LHCN-M2 (cell line): ENCODE measurements at places on chromosomes 4 and X. TPM values are rescaled to one million over a fixed set of nuclear protein-coding genes. Genes with fewer than 3 reads are reported as not detected.

DNA sequence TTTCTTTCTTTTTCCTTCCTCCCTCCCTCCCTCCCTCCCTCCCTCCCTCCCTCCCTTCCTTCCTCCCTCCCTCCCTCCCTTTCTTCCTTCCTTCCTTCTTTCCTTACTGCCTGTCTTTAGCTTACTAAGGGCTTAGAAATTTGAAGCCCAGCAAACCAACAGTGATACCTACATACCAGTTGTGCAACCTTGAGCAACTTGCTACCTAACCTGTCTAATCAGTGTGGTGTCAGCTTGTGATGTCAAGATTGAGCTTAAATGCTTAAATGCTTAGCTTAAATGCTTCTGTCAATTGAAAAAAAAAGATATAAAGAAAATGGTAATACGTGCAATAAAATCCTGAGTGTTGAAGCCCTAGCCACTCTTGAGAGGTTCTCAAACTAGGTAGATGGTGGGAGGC lies 728.6 kb downstream of the TRIML1 start:
- no peak for DNase-seq

DNA sequence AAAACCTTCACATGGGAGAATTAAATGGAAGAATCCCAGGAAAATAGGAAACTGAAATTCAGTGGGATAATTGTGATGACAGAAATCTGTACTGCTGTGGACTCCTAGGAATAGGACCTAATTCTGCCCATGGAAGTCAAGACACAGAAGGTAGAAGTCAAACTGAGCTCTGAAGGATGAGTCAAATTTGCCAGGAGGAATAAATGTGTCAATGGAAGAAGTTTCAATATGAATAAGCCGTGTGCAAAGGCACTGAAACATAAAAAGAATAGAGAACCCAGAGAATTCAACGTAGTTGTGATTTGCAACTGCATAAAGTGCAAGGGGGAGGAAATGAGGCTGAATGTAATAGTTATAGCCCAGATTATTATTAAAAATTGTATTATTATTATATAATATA lies 11.6 kb downstream of the ENAM start:
- no peak for DNase-seq

DNA sequence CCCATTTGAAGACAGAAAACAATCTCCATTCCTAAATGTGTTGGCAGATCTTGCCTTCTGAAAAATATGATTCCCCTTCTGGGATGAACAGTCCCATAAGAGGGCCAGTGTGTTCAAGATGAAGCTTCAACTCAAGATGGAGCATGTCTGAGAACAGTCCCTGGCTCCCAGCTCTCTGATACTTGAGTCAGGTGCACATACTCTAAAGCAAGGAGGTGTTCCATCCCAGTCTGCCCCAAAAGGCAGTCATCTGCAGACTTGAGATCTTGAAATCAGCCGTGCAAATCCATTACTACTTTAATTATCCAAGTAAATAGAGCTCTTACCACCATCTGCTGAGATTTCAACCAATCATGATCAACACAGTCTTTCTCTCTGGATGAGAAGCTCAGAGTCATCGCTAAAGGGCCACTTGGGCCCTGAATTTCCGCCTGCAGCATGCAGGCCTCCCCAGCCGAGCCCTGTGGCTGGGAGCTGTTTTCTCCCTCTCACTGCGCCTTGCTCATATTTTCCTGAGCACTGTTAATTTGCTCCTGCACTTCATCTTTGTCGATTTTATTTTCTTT lies 22.2 kb downstream of the CCDC149 start:
- no peak for DNase-seq

DNA sequence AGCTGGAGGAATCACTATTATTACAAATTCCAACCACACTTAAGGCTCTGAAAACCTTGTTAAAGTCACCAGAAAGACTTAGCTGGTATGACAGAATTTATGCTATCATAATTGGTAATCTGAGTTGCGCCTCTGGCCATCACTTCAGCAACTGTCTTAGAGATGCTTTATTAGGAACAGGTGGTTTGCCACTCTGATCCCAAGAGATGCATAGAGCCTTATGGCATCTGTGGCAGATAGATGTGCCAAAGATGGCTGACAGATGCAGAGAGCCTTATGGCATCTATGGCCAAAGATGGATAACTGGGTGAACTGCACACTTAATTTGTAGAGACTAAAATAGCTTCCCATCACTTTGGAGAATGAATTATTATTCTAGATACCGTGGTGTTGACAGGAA lies 32.3 kb upstream of the PLAC8 start:
- DNase-seq = no peak

- DNase-seq = no peak
These were observed 276.0 kb upstream of the TET2 start for GRCh38 chr4:104870495-104871233.

GRCh38 chr4:2390784-2391421 lies 27.5 kb downstream of the ZFYVE28 start:
- no peak for DNase-seq

DNA sequence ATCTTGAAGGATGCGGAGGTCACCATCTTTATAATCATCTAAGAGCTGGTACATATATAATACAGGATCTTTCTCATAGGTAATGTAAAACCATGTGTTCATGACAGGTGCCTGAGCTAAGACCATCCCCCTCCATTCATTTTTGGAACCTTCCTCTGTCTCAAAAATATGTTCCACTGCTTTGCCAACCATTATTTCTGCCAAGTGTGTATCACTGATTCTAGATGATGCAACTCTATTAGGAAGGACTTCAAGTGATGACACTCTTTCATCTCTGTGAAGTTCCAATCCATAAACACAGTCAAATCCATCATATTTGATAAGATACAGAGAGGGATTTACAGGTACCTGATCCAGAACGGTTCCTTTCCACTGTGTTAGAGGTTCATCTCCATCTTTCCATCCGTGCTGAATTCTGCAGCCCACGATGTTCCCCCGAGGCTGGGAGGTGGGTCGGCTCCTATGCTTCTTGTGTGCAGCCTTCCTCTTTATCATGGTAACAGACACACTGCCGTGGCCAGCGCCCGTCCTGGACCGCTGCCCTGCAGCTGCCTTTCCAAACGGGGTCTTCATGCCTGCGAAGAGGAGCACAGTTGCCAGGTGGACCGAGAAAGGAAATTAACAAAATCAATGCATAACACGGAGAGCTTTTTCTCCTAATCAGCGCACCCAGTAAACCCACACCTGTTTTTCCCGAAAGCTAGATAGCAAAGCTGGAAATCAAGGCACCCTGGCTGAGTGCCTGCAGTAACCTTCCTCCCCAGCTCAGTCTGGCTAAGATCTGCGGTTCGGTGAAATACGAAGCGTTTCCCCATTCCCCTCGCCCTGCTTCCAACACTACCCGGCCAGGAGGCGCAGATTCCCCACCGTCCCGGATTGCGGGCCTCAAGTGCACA lies 718 bp downstream of the SPIN3 start:
- no peak for DNase-seq

- DNase-seq = no peak
These were observed 123.7 kb downstream of the SPRY1 start for GRCh38 chr4:123520325-123520724.

GRCh38 chr4:161949946-161950725 lies 213.7 kb downstream of the FSTL5 start:
- peak; percentile 46 for DNase-seq

DNA sequence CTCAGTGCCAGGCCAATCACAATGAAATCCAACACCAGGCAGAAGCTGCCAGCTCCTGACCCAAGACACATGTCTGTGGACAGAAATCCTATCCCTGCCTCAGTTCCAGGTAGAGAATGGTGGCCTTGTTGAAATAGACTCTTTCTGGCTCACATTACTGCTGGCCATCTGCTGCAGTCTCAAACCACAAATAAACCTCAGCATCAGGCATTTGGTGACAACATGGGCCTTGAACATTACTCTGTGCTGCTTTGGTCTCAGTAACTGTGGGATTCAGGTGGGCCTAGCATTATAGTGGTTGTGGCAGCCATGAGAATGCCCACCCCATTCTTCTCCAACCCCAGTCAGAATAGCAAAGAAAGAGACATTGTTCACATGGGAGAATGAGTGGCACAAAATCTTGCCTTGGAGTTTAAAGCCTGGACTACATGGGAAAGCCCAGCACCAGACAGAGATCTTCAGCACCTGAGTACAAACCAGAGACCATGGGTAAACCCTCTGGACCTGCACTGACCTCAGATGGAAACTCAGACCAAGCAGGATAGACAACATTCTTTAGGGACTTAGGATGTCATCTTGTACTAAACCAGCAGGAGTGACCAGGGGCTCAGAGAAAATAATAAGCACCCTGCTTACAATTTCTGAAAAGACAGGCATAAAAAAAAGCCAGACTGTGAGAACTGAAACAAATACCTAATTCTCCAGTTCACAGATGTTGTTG lies 50.4 kb upstream of the TRAM1L1 start:
- DNase-seq = peak; percentile 23

DNA sequence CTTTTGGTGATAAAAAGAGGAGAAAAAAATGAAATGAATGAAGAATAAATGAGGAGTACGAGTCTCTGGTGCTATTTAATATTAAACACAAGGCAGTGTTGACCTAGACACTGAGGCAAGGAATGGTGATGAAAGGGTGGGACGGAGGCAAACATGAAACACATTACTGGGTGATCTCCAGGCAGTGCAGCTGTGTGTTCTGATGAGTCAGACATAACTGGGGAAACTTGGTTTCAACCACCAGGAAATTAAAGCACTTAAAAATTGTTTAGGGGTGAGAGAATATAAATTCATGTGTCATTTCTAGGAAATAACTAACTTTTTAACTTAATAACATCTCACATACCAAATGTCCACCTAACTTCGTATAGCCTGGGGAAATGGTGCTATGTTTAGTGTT lies 19.7 kb upstream of the CXCL6 start:
- DNase-seq = peak; percentile 92

- DNase-seq = no peak
These were observed 69.7 kb downstream of the SPIN4 start for GRCh38 chrX:63281465-63281864.

DNA sequence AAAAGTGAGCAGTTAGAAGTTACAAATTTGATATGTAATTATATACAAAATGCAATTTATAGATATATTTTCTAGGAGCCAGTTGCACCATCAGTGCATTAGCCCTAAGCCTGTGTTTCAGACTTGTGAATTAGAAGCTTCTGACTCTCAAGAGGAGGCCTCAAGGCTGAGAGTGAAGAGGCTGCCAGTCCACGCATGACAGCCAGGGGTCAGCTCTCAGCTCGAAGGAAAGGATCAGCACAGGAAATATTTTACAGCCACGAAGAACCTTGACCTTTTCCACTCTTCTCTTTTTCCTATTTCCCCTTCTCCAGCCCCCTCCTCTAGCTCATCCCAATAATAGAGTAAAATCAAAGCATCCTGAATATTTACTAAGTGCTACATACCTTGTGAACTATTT lies 642.4 kb downstream of the TRIML1 start:
- peak; percentile 37 for DNase-seq

DNA sequence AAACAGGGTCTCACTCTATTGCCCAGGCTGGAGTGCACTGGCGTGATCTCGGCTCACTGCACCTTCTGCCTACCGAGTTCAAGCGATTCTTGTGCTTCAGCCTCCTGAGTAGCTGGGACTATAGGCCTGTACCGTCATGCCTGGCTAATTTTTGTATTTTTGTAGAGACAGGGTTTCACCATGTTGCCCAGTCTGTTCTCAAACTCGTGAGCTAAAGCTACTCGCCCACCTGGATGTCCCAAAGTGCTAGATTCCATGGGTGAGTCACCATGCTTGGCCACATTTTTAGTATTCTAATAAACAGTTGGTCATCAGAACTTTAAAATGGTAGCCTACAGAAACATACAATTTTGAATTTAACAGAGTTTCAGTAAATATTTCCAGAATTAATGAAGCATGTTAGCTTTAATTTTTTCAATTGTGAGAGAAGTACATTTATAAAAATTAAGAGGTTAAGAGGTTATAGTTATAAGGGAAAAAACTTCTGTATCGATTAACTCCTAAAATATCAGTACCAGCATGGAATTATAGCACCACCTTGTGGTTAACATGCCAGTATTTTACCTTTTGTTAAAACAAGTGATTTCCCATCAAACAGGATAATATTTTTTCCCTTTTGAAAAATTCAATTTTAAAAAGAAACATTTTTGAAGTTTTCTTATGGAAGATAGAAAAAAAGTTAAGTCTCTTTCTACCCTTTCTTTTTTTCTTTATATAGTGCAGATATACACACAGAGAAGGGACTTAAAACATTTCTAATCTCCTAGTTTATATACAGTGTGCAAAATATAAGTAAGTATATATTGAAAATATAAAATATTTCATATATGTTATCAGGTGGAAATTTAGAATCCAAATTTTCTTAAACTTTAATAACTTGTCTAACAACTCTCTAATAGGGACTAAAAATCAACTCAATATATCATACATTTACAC lies 35.4 kb downstream of the CEP44 start:
- peak; percentile 55 for DNase-seq

GRCh38 chr4:28225689-28226353 lies 1365.2 kb downstream of the STIM2 start:
- peak; percentile 5 for DNase-seq

DNA sequence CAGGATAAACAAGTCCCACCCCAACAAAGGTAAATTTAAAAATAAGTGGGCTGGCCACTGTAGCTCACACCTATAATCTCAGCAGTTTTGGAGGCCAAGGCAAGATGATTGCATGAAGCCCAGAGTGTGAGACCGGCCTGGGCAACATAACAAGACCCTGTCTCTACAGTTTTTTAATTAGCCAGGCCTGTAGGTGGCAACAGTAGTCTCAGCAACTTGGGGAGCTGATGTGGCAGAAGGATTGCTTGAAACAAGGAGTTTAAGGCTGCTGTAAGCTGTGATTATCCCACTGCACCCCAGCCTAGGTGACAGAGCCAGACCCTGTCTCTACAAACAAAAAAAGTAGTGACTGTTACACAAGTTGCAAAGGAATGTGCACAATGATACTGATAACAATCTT lies 74.6 kb upstream of the FAAH2 start:
- no peak for DNase-seq

DNA sequence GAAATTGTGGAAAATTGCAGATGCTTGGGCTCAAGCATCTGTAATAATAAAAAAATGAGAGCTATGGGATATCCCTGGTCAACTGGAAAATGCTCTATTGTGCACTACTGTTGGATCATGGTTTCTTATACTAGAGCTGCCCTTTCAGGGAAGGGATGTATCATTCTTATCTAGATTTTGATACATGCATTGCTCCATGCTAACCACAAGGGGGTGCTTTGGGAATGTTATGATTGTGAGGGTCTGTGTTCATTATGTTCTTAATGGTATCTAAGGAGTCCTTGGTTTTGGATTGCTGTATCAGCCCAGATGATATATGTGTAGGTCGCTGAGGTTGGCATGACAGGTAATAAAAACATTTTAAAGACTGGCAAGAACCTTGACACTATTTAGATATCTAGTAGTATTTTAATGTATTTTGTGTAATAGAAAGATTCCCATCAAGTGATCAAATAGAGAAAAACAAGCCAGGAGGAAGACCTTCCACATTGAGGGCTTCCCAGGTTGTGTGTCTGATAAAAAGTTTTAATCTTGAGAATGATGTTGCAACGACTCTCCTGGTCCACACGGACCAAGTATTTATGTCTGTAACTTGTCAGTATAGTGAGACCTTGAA lies 49.2 kb upstream of the TLR2 start:
- peak; percentile 33 for DNase-seq

GRCh38 chrX:49856819-49857218 lies 22.5 kb upstream of the USP27X start:
- DNase-seq = no peak

Gene OPRPN
- total RNA-seq = not detected in 2 replicates

Gene EXOC1L
- total RNA-seq = not detected in 2 replicates

Gene CT45A2
- total RNA-seq = not detected in 2 replicates

Gene FAM133A
- total RNA-seq = not detected in 2 replicates

Gene IBSP
- not detected in 2 replicates for total RNA-seq
